Activated CD4-positive, alpha-beta T cell treated with anti-CD3 and anti-CD28 coated beads, Interleukin-2, amount 50 U/mL, for 24 hours (primary cell): ENCODE measurements at places on chromosomes 6 and 20.

DNA sequence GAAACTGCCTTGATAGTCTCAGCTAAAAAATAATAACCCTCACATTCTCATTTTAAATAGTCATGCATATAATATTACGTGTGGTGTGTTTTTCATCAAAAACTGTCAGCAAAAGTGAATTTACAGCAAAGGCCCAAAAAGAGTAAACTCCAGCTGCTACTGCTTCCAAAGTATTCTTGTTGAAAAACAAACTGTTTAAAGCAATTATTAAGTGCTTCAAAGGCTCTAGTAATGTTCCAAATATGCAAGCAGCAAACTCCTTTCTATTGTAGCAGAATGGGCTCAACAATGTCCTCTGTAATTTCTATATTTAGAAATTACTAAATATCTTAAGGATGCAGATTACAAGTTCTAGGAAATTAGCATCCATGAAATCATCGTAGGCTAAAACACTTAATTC lies 280.0 kb upstream of the TBX18 start:
- DNase-seq: no peak

DNA sequence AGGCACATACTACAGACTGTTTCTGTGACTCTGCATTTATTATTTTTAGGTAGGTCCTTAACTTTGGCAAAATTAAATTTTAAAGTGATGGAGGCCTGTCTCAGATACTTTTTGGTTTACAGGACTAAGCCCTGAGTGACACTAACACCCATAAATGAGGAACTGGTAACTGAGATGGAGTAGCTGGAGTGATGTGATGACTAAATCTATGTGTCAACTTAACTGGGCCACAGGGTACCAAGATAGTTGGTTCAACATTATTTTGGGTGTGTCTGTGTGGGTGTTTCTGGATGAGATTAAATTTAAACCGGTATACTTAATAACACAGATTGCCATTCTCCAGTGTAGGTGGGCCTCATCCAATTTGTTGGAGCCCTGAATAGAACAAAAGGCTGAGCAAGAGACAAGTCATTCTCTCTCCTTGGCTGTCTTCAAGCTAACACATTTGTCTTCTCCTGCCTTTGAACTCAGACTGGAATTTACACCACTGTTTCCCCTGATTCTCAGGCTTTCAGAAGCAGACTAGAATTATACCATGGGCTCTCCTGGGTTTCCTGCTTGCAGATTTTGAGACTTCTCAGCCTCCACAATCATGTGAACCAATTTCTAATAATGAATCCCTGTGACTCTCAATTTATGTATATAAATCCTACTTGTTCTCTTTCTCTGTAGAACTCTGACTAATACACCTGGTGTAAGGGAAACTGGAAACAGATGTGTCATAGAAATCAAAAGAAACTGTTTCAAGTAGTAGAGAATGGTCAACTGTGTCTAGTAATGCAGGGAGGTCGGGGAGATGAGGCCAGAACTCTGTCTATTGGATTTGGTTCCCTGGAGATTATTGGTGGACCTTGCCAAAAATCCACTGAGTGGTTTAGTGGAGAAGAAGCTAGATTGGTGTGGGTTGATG lies 579.2 kb downstream of the EPM2A start:
- DNase-seq: no peak

DNA sequence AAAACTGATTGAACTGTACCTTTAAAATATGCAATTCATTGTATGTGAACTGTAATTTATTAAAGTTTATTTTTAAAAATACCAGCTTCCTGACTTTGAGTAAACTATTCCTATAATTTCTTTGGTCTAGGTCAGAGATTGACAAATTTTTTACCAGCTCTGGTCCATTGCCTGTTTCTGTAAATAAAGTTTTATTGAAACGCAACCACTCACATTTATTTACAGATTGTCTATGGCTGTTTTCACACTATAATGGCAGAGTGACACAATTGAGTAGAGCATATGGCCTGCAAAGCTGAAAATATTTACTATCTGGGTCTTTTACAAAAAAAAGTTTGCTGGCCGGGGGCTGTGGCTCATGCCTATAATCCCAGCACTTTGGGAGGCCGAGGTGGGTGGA lies 33.0 kb upstream of the NFATC2 start:
- DNase-seq: no peak

- no peak for DNase-seq
Observed at GRCh38 chr20:21571841-21572690, 58.2 kb upstream of the NKX2-2 start.

GRCh38 chr6:47000842-47001241 lies 41.3 kb downstream of the ADGRF1 start:
- no peak for DNase-seq

DNA sequence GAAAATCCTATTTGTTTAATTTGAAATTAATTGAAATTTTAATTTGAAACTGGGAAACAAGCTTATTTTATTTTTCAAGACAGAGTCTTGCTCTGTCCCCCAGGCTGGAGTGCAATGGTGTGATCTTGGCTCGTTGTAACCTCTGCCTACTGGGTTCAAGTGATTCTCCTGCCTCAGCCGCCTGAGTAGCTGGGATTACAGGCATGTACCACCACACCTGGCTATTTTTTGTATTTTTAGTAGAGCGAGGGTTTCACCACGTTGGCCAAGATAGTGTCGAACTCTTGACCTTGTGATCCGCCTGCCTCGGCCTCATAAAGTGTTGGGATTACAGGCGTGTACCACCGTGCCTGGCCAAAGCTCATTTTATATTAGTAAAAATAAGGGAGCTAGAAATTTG lies 4.2 kb downstream of the SRSF3 start:
- DNase-seq: no peak
